GDM1 (cell line): ENCODE measurements at places on chromosomes 6 and 20.

GRCh38 chr6:111580826-111581505 lies 24.7 kb downstream of the TRAF3IP2 start:
- DNase-seq: no peak

- no peak for DNase-seq
Measured at GRCh38 chr6:101433141-101433540, 39.6 kb downstream of the GRIK2 start.

- no peak for DNase-seq
Measured at GRCh38 chr20:9243986-9244385, 175.1 kb downstream of the PLCB4 start.

- DNase-seq: no peak
Measured at GRCh38 chr6:97066056-97066455, 141.5 kb downstream of the KLHL32 start.

DNA sequence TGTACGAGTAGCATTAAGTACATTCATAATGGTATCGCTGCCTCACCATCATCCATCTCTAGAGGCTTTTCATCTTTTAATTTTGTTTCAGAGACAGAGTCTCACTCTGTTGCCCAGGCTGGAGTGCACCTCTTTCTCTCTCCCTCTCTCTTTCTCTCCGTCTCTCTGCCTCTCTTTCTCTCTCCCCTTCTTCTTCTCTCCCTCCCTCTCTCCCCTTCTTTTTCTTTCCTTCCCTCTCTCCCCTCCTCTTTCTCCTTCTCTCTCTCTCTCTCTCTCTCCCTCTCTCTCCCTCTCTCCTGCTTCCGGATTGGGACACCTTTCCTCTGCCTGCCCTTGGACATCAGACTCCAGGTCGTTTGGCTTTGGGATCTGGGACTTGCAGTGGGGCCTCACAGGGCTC lies 17.6 kb upstream of the TAF4 start:
- DNase-seq: no peak

DNA sequence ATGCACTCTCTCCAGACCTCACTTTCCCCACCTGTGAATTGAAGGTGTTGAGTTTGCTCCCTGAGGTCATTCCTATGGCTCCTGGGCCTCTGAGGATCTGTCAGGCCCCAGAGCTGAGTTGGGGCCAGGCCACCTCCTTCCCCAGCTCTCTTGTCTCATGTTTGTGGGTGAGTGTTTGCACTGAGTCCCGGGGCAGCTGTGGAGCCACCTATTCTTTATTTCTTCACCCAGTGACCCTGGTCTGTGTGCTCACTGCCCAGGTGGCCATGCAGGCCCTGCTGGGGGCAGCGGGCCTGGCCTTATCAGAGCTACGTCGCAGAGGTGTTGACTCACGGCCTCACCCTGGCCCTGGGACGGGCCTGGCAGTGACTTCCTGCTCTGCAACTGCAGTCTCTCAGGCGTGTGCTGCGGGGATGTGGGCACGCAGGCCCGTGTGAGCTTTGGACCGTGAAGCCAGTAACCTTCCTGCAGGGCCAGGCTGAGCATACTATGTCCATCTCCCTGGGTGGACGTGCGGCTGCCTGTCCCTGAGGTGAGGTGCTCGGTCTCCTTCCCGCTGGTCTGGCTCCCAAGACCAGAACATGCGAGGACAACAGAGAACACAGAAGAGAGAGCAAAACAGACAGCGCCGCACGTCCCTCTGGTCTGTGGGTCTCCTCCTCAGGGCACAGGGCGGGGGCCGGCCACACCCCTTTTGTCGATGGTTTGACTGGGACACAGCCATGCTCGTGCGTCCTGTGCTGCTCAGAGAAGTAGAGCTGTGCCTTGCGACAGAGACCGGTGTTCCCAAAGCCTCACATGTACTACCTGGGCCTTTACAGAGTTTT lies 12.1 kb downstream of the TMEM181 start:
- DNase-seq: no peak

GRCh38 chr6:41247882-41248705 lies 19.9 kb downstream of the TREML4 start:
- DNase-seq: no peak

GRCh38 chr6:154210678-154211077 lies 145.9 kb downstream of the IPCEF1 start:
- DNase-seq: no peak

- no peak for DNase-seq
Measured at GRCh38 chr20:48703511-48704219, 124.1 kb downstream of the PREX1 start.

- DNase-seq: no peak
Measured at GRCh38 chr6:11462742-11463397, 74.7 kb upstream of the TMEM170B start.

- DNase-seq: peak; percentile 76
Measured at GRCh38 chr20:59933849-59934585, 580 bp upstream of the SYCP2 start.

DNA sequence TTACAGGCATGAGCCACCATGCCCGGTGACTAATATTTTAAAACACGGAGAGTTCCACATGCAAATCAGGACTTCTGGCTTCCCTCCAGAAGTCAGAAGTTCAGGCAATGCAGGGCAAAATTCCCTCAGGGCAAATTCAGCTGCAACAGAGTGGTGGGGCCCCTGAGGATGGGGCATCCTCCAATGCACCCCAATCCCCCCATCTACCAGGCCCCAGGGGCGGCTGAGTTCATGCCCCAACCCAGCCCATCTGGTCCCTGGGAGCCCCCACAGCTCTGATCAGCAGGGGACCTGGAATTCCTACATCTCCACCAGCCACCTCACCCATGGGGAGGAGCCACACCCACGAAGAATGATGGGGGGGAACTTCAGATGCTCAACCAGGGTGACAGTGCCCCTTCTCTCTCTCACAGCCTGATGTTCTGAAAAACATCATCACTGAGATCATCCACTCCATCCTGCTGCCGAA lies 22.6 kb downstream of the BPIFB1 start:
- no peak for DNase-seq

GRCh38 chr6:33672808-33673207 lies 38.7 kb downstream of the UQCC2 start:
- DNase-seq: no peak

- no peak for DNase-seq
Measured at GRCh38 chr6:43124481-43124880, 46.6 kb upstream of the SRF start.

- no peak for DNase-seq
Measured at GRCh38 chr6:145562771-145563615, 172.3 kb downstream of the EPM2A start.

GRCh38 chr6:162670345-162670744 lies 57.2 kb downstream of the PRKN start:
- DNase-seq: no peak

- no peak for DNase-seq
Measured at GRCh38 chr20:58461104-58461503, 54.1 kb downstream of the APCDD1L start.

DNA sequence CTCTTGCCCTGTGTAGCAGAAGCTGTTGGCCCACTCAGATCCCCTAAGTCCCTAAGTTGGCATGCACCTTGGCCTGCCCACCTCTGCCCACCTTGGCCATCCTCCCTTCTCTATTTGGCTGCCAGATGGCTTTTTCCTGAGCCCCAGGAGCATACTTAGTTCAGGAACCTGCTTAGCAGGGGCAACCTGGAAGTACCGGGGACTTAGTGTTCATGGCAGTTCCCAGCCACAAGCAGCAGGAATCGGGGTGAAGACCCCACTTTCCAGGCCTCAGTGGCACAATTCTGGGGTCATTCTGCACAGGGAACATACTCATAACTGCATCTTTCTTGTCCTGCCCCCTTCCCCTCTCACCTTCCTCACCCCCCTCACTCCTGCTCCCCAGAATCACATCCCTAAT lies 158.0 kb upstream of the PMEPA1 start:
- DNase-seq: no peak

DNA sequence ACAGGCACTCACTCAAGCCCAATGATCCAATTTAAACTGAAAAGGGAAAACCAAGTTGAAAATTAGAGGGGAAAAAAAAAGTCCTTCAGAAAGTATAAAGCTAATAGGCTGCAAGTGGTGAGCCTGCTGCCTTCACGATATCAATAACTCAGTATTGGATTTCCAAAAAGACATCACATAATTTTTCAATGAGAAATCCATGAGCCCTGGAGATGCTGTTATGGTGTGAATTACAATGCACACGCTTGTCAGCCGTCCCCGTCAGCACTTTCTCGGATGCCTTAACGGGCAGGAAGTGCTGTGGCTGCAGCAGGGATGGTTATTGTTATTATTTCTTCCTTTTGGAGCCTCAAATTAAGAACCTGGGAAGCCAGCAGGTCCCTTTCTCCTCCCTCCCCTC lies 138.5 kb downstream of the DHX35 start:
- no peak for DNase-seq

DNA sequence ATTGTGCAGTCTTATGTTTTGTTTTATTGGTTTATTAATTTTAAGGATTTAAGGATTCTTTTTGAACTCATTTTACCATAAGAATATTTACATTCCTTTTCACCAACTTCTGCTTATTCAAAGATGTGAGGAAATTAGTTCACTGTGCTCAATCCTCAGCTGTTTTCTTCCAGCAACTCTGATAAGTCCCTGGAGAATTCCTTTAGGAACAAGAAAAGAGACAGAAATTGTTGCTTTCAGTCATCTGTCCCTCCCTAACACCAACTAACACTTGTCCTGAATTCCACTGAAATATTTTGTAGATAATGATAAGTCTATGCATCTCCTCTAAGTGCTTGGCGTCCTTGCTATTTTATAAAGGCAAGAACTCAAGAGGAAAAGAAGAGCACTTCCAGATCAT lies 334.8 kb upstream of the MARCKS start:
- no peak for DNase-seq

GRCh38 chr20:19692100-19692499 lies 66.0 kb upstream of the RIN2 start:
- no peak for DNase-seq

DNA sequence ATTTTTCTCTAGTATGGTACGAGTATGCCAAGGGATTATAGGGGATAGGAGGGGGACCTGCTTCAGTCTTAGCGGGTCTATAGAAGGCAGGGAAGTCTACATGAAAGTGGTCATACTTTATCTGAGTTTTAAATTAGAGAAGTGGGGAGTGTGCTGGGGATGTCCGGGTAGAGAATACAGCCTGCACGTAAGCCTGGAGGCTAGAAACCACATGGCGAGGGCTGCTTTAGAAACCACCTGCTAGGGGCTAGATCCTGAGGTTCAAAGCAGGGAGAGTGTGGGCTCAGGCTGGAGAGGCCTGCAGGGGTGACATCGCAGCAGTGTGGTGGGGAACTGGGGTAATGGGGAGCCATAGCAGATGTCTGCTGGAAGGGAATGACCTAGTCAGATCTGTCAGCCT lies 85.2 kb downstream of the VEGFA start:
- DNase-seq: no peak

DNA sequence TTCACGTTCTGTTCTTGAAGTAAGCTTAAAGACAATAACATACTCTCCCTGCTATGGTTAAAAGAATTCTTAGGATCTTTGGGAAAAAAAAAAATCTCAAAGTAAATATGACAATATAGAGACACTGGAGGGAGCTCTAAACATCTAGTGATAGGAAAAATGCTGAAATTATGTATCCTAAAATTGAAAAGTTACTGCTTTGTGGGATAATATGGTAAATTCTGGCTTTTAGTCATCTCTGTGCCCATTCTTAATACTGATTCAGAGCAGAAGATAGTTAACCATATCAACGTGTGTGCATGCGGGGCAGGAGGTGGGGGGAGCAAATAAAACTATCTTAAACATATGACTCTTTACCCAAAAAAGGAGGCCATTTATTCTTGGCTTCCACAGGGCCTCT lies 165.4 kb downstream of the GMPR start:
- no peak for DNase-seq

DNA sequence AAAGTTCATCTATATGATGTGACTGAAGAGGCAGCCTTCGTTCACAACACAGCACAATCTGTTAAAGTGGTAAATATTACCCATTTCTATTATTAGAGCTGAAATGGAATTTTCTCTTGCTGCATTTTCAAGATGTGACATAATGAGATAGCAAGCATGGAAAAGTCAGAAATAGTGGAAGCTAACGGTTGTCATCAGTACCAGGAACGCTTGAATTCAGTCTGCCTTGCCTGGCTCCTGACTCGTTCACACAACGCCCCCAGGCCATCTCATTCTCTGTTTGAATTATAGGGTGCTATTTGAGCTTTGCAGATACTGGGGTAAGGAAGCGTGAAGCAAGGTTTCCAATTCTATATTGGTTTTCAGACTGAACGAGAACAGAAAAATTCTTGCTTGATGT lies 116.5 kb upstream of the MAP3K7 start:
- DNase-seq: no peak

GRCh38 chr6:1662534-1662933 lies 52.8 kb downstream of the FOXC1 start:
- DNase-seq: no peak

- no peak for DNase-seq
Measured at GRCh38 chr20:34165018-34165619, 53.1 kb upstream of the EIF2S2 start.

- DNase-seq: no peak
Measured at GRCh38 chr20:21191839-21192238, 66.0 kb downstream of the KIZ start.

DNA sequence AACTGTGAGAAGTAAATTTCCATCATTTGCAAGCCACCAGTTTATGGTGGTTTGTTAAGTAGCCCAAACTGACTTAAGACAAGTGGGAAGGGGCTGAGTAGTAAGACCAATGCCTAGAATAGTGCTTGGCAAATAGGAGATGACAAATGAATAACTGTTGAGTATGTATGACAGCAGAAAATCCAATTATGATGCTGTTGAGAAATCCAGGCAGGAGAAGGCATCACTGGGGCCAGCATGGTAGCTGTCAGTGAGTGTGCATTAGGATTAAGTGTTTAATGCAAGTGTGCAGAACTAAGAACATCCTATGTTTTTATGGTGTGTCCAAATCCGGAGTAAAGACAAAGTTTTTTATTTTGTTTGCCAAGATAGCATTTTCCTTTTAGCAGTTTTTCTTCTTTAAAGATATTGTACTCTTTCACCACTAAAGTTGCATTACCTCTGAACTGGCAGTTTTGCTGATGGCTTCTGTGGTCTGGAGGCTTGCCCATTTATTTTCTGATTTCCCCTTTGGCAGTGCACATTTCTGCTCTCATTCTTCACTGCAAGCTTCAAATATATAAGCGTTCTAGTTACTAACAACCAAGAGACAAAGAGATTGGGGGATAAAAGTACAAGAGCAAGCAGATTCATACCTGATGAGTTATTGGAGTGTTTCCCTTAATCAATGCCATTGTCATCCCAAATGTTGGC lies 289.7 kb downstream of the KCNQ5 start:
- peak; percentile 14 for DNase-seq

DNA sequence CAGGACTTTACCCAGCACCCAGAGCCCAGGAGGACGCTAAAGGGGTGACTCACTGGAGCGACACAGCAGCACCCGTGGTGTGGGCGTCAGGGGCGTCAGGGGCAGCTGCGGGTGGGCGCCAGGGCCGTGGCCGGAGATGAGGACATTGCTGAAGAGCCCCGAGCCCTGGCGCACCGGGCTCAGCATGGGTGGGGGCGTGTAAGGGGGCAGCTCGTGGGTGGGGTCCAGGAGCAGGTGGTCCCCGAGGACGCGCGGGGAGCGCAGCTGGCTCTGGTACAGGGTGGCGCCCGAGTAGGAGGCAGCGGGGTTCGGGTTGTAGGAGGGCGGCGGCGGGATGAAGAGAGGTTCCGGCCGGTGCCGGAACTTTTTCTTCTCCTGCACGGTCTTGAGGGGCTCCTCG lies 41.6 kb upstream of the MRPS10 start:
- no peak for DNase-seq

- no peak for DNase-seq
Measured at GRCh38 chr6:112372226-112372806, 25.2 kb downstream of the RFPL4B start.

- no peak for DNase-seq
Measured at GRCh38 chr6:4892785-4893485, 110.9 kb downstream of the RPP40 start.

- peak; percentile 47 for DNase-seq
Measured at GRCh38 chr6:154156135-154156896, 117.3 kb downstream of the OPRM1 start.

GRCh38 chr6:108675226-108676200 lies 114.8 kb downstream of the FOXO3 start:
- DNase-seq: no peak
